Esophagus squamous epithelium (tissue), 5 donors: ENCODE measurements at places on chromosomes 11 and 22. TPM values are rescaled to one million over a fixed set of nuclear protein-coding genes. Genes with fewer than 3 reads are reported as not detected.

GRCh38 chr11:47257517-47258316 is at the start of gene NR1H3:
Gene NR1H3 (plus strand): TSS chr11:47257996. CDS start chr11:47259217, 1,221 bp downstream.
- peak within 1 kb of the TSS; percentile 51 for H3K27ac ChIP-seq
- H3K27me3 ChIP-seq, result no peaks in the 10 kb centered on the region
- H3K36me3 ChIP-seq, result no peaks in the 10 kb centered on the region
- peak; percentile 23 for DNase-seq
- peak within 1 kb of the TSS; percentile 54 for H3K4me3 ChIP-seq
- peaks cover 41% of the 10 kb centered on the region for H3K4me1 ChIP-seq

WBP2NL gene
- total RNA-seq, result not detected

GRCh38 chr11:15075162-15075526 is 1.8 kb downstream of the CALCB start:
- H3K27ac ChIP-seq, result no peak overlapping the region
- no peaks in the 10 kb centered on the region for H3K36me3 ChIP-seq
- H3K27me3 ChIP-seq, result no peaks in the 10 kb centered on the region
- H3K4me1 ChIP-seq, result peaks cover 21% of the 10 kb centered on the region
- no peak overlapping the region for H3K4me3 ChIP-seq

NFAM1 gene
- total RNA-seq, result 0.11 TPM

TPP1 gene
- total RNA-seq, result 15.4 TPM

DNA sequence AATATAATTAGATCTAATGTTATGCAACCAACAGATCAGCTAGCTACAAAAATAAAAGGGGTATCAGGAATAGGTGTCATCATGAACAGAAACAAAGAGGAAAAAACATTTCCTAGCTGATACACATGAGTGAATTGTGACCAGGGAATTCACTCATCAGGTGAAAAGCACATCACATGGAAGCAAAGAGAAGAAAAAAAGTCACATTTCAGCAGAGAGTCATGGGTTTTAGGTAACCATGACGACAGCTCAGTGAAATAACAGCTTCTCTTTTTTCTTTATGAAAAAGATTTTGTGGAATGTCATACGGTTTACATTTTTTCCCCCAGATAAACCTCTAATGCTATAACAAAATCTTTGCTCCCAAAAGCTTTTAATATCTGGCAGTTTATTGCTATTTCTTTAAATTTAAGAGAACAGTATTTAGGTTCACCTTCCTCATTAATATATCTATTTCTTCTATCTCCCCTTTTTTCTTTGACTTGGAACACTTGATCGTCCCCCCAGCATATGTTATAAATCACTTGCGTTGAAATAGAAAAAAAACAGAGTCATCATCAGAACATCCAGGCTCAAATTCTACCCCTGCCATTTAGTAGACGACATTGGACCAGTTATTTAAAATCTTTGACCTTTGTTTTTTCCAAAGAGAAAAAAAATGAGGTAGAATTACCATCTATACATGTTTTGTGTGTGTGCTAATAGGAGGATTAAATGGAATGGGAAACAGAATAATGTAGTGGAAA is 5.3 kb downstream of the TYR start:
- no peaks in the 10 kb centered on the region for H3K36me3 ChIP-seq
- no peak for DNase-seq
- H3K4me3 ChIP-seq, result no peak overlapping the region
- H3K4me1 ChIP-seq, result no peaks in the 10 kb centered on the region

TSSK2 gene
- not detected for total RNA-seq

GRCh38 chr11:83166193-83166866 is 9.4 kb downstream of the PCF11 start:
- no peaks in the 10 kb centered on the region for H3K27me3 ChIP-seq
- H3K4me1 ChIP-seq, result peaks cover 37% of the 10 kb centered on the region
- no peak overlapping the region for H3K4me3 ChIP-seq
- H3K27ac ChIP-seq, result no peak overlapping the region
- H3K36me3 ChIP-seq, result peaks cover 75% of the 10 kb centered on the region

OR2AG1 gene
- not detected for total RNA-seq

SLC17A6 gene
- not detected for total RNA-seq

FAM111B gene
- 2.9 TPM for total RNA-seq

LMO2 gene
- 18.9 TPM for total RNA-seq

DNA sequence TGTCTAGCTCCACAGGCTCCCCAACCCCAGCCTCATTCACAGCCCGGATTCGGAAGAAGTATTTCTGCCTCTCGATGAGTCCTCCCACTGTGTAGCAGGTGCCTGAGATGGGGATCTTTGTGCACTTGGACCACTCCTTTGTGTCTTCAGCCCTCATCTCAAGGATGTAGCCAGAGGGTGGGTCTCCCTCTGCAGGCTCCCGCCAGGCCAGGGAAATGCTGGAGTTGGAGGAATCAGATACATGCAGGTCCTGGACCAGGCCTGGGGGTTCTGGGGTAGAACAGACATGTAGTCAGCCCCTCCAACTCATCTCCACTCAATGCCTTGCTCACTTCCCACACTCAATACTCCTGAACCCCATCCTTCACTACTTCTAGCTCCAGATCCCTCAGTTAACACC is 10.8 kb downstream of the TMEM86A start:
- H3K36me3 ChIP-seq, result no peaks in the 10 kb centered on the region
- peaks cover 11% of the 10 kb centered on the region for H3K4me1 ChIP-seq
- H3K27ac ChIP-seq, result no peak overlapping the region

DNA sequence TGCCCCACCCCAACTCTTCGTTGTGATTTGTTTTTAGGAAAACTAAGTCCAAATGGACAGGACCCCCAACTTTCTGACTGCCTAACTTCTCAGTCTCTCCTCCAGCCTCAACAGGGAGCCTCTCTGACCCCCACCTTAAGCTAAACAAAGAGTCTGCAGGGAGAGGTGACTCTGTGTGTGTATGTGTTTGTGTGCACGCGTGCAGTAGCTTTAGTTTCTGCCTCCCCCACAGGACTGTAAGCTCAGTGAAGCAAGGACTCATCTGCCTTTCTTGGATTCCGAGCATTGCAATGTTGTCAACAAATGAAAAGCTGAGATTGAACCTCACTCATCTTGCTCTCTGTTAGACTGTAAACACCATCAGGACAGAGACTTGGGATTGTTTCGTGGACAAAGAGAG is 7.9 kb downstream of the SNAP29 start:
- H3K4me3 ChIP-seq, result no peak overlapping the region
- peaks cover 8% of the 10 kb centered on the region for H3K4me1 ChIP-seq
- no peaks in the 10 kb centered on the region for H3K36me3 ChIP-seq
- H3K27ac ChIP-seq, result no peak overlapping the region
- DNase-seq, result no peak

DNA sequence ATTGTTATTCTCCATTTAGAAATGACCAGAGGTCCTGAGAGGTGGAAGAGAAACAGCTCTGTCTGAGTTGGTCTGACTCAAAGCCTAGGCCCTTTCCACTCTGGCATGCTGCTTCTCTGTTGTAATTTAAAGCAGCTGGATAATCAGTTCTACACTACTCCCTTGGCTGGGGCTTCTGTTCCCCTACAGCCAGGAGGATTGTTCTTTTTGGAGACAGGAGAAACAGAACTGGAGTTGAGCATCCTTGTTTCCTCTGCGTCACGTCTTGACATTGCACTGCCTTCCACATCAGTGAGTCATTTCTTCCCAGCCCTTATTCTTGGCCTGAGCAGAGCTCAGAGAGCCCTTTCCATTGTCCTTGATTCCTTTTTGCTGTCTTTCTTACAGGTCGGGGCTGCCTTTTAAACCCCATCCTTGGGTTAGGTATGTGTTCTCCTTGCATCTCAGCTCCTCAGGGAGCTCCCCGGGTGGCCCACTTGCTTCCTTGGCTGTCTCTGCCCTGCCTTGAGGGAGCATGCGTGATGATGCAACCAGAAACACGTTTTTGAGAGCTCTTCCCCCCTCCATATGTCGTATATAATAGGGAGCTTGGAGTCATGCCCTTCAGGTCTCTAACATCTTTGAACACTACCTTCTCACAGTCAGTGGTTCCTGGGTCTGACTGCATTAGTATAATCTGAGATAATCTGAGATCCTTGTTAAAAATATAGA is 35.7 kb downstream of the CYB5R2 start:
- H3K4me1 ChIP-seq, result peaks cover 23% of the 10 kb centered on the region
- no peak overlapping the region for H3K4me3 ChIP-seq
- no peak for DNase-seq
- H3K27me3 ChIP-seq, result no peaks in the 10 kb centered on the region

FADS1 gene
- total RNA-seq, result 7.2 TPM
